ENCODE measurements at places on chromosomes 11 and 22. TPM values are rescaled to one million over a fixed set of nuclear protein-coding genes. Genes with fewer than 3 reads are reported as not detected.
A peak's percentile ranks its signal among the peaks of the same experiment; 100 is the strongest.

Gene FAM180B
- total RNA-seq: not detected

Gene DERL3
- 5.8 TPM for total RNA-seq

Gene PRSS23
- 4.0 TPM for total RNA-seq

Gene PKP3
- total RNA-seq: not detected

Gene SCARF2
- 0.31 TPM for total RNA-seq

Gene HEPACAM
- not detected for total RNA-seq

Gene TPBGL
- not detected for total RNA-seq

Gene CSNK2A3
- total RNA-seq: 2.6 TPM

Gene CRELD2
- 49.4 TPM for total RNA-seq

Gene LDLRAD3
- 0.09 TPM for total RNA-seq

Gene MORC2
- 29.9 TPM for total RNA-seq

Gene DNAJB7
- not detected for total RNA-seq

Gene FAM111B
- total RNA-seq: 46.5 TPM

- H3K4me1 ChIP-seq: peaks cover 33% of the 10 kb centered on the region
- no peaks in the 10 kb centered on the region for H3K27me3 ChIP-seq
- DNase-seq: no peak
Measured at GRCh38 chr11:128419012-128419767, 168.2 kb downstream of the ETS1 start.

- DNase-seq: no peak
- H3K36me3 ChIP-seq: no peaks in the 10 kb centered on the region
- H3K4me1 ChIP-seq: no peaks in the 10 kb centered on the region
- H3K27me3 ChIP-seq: no peaks in the 10 kb centered on the region
- no peak overlapping the region for H3K27ac ChIP-seq
Measured at GRCh38 chr11:8289492-8289918, 25.8 kb upstream of the LMO1 start.

DNA sequence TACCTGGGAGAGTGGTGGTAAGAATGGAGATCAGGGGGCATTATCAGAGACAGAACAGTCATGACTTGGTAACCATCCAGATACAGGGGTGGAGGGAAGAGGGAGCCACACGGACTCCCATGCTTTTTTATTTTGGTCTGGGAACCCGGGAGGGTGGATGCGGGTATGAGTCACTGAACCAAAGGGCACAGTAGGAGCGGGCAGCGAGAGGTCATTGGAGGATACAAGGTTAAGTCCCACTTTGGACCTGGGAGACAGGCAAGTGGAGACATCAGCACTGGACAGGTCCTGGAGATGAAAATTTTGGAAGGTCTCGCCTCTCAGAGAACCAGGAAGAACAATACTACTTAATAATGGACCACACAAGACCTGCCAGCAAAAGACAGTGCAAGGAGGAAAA is 6.7 kb downstream of the HDHD5 start:
- peaks cover 4% of the 10 kb centered on the region for H3K36me3 ChIP-seq
- no peaks in the 10 kb centered on the region for H3K27me3 ChIP-seq
- H3K4me3 ChIP-seq: no peak overlapping the region
- peaks cover 14% of the 10 kb centered on the region for H3K4me1 ChIP-seq

DNA sequence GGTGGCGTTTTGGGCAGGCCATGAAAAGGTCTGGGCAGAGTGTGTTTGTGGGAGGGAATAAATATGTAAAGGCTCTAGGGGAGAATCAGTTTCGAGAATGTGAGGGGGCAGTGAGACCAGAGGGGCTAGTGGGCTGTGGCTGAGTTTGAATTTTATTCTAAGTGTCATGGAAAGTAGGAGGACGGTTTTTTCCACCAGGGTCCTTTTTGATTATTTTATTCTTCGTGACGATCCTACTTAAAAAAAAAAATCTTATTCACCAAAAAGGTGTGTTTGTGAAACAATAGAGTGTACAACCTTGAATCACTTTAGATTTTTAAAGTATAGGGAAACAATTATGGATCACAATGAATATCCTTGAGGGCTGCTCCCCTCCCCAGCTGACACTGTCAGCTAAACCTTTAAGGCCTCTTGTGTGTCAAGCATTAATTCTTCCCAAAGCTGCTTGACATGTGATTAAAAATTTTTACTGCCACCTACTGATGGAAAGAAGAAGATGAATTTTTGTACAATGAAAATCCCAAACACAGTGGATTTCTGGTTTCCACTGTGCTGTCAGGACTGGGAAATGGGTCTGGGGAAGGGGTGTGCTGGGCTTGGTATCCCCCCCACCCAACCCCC is 107.5 kb upstream of the OR4B1 start:
- no peak overlapping the region for H3K27ac ChIP-seq
- H3K36me3 ChIP-seq: no peaks in the 10 kb centered on the region
- peak overlapping the region; percentile 46 for H3K4me3 ChIP-seq
- DNase-seq: no peak
- H3K27me3 ChIP-seq: no peaks in the 10 kb centered on the region

GRCh38 chr11:72292106-72292785 is 48.3 kb upstream of the PHOX2A start:
- H3K27ac ChIP-seq: no peak overlapping the region
- H3K4me3 ChIP-seq: no peak overlapping the region
- no peaks in the 10 kb centered on the region for H3K27me3 ChIP-seq
- DNase-seq: no peak
- H3K36me3 ChIP-seq: no peaks in the 10 kb centered on the region

GRCh38 chr22:44193535-44193891 is 12.8 kb downstream of the PARVG start:
- no peaks in the 10 kb centered on the region for H3K27me3 ChIP-seq
- H3K4me3 ChIP-seq: peak overlapping the region; percentile 24
- no peak for DNase-seq
- H3K27ac ChIP-seq: no peak overlapping the region
- peaks cover 8% of the 10 kb centered on the region for H3K36me3 ChIP-seq

GRCh38 chr22:44445731-44446130 is 52.3 kb downstream of the RTL6 start:
- H3K36me3 ChIP-seq: no peaks in the 10 kb centered on the region
- no peak overlapping the region for H3K4me3 ChIP-seq
- no peak overlapping the region for H3K27ac ChIP-seq
- no peaks in the 10 kb centered on the region for H3K27me3 ChIP-seq
- DNase-seq: no peak
- H3K4me1 ChIP-seq: no peaks in the 10 kb centered on the region

DNA sequence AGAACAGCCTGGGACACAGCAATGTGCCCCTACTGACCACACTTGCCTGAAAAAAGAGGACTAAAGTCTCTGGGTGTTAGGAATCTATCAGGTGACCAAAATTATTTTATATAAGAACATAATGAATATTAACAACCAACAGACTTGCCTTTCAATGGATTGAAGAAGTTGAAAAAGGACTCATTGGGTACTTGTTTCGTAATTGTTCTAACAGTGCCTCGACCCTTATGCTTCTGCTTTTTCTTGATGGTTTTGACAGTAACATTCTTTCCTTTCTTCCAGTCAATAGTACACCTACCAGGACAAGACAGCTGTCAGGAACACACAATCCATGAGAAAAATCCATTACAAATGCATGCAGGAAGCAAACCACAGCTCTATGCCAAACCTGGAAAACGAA is 29.0 kb upstream of the PHLDA2 start:
- H3K4me3 ChIP-seq: no peak overlapping the region
- no peak overlapping the region for H3K27ac ChIP-seq
- no peaks in the 10 kb centered on the region for H3K4me1 ChIP-seq
- no peaks in the 10 kb centered on the region for H3K27me3 ChIP-seq
- no peak for DNase-seq
- H3K36me3 ChIP-seq: peaks cover 77% of the 10 kb centered on the region

GRCh38 chr22:45481661-45482060 is 21.0 kb upstream of the FBLN1 start:
- no peak overlapping the region for H3K4me3 ChIP-seq
- no peaks in the 10 kb centered on the region for H3K27me3 ChIP-seq
- no peak overlapping the region for H3K27ac ChIP-seq
- no peaks in the 10 kb centered on the region for H3K36me3 ChIP-seq

GRCh38 chr11:27694992-27695391 is 5.3 kb downstream of the BDNF start:
- no peak overlapping the region for H3K27ac ChIP-seq
- peaks cover 6% of the 10 kb centered on the region for H3K27me3 ChIP-seq
- peaks cover 12% of the 10 kb centered on the region for H3K4me1 ChIP-seq
- H3K4me3 ChIP-seq: no peak overlapping the region
- H3K36me3 ChIP-seq: no peaks in the 10 kb centered on the region

GRCh38 chr22:19772673-19773469 is 12.3 kb downstream of the TBX1 start:
- peaks cover 21% of the 10 kb centered on the region for H3K27me3 ChIP-seq
- H3K4me1 ChIP-seq: peaks cover 13% of the 10 kb centered on the region
- no peaks in the 10 kb centered on the region for H3K36me3 ChIP-seq
- H3K4me3 ChIP-seq: no peak overlapping the region
- H3K27ac ChIP-seq: peak overlapping the region; percentile 62

DNA sequence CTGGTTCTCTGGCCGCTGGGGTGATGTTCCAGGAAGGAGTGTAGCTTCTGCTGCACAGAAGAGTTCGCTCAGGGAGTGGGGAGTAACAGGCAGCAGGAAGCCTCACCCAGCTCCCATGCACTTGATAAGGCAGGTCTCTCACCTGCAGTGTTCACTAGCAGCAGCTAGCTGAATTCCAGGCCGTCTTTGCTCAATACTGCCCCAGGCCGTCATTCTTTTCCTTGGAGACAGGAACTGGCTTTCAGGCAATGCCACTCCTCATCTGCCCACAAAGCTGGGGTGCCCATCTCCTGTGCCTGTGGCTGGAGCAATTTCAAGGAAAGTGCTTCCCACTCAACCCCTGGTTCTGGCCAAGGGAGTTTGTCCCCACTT is 66.1 kb downstream of the ARHGAP42 start:
- H3K27me3 ChIP-seq: no peaks in the 10 kb centered on the region
- H3K27ac ChIP-seq: no peak overlapping the region
- H3K36me3 ChIP-seq: no peaks in the 10 kb centered on the region

- H3K36me3 ChIP-seq: no peaks in the 10 kb centered on the region
- H3K27me3 ChIP-seq: no peaks in the 10 kb centered on the region
- no peaks in the 10 kb centered on the region for H3K4me1 ChIP-seq
- no peak for DNase-seq
Measured at GRCh38 chr11:134807997-134808396, 396.0 kb upstream of the B3GAT1 start.

DNA sequence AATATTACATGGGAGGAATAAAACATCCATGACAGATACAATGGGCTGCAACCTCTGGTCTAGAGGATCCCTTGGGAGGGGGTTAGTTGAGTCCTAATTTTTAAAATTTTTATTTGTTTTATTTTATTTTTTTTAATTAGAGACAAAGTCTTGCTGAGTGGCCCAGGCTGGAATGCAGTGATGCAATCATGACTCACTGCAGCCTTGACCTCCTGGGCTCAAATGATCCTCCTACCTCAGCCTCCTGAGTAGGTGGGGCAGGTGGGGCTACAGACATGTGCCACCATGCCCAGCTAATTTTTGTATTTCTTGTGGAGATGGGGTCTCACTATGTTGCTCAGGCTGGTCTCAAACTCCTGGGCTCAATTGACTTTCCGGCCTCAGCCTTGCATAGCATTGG is 43.1 kb downstream of the FDX1 start:
- no peaks in the 10 kb centered on the region for H3K4me1 ChIP-seq
- no peaks in the 10 kb centered on the region for H3K27me3 ChIP-seq
- no peaks in the 10 kb centered on the region for H3K36me3 ChIP-seq
- H3K27ac ChIP-seq: no peak overlapping the region
- no peak for DNase-seq

DNA sequence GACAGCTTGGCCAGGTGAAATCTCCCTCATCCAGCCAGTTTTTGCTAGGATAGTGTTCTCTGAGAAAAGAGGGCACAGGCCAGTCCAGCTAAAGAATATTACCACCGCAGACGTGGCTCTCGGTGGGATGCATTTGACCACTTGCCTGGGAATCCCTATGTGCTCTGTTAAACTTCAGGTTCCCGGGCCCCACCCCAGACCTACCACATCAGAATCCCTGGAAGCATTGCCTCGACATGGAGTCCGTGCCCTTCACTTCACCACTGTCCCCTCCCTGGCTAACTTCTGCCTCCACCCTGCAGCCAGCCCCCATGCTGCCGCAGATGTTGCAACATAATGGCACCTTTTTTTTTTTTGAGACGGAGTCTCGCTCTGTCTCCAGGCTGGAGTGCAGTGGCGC is 56.9 kb upstream of the EMID1 start:
- H3K36me3 ChIP-seq: no peaks in the 10 kb centered on the region
- H3K27me3 ChIP-seq: no peaks in the 10 kb centered on the region
- H3K4me3 ChIP-seq: no peak overlapping the region
- no peak for DNase-seq

DNA sequence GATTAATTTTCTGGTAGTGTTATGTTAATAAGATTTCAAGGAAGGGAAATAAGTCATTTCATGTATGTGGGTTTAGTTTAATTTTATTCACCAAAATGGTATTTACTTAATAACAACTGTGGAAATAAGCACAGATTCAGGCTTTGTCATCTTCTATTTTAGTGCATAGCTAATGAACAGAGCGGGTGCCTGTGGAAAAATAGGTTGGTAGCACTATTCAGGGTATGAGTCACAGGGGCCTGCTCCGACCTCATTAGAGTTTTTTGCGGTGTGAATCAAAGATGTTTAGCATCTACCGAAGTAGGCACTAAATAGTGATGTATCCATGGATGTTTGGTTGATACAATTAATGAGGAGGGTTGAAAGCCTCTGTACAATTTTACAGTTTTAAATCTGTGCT is 78.2 kb downstream of the FAT3 start:
- H3K27me3 ChIP-seq: no peaks in the 10 kb centered on the region
- no peak for DNase-seq
- H3K4me3 ChIP-seq: no peak overlapping the region
- H3K4me1 ChIP-seq: no peaks in the 10 kb centered on the region
- no peak overlapping the region for H3K27ac ChIP-seq
- H3K36me3 ChIP-seq: no peaks in the 10 kb centered on the region

- no peaks in the 10 kb centered on the region for H3K27me3 ChIP-seq
- no peak overlapping the region for H3K4me3 ChIP-seq
- no peaks in the 10 kb centered on the region for H3K36me3 ChIP-seq
- DNase-seq: no peak
Measured at GRCh38 chr11:4863876-4864275, 14.9 kb upstream of the OR51S1 start.

DNA sequence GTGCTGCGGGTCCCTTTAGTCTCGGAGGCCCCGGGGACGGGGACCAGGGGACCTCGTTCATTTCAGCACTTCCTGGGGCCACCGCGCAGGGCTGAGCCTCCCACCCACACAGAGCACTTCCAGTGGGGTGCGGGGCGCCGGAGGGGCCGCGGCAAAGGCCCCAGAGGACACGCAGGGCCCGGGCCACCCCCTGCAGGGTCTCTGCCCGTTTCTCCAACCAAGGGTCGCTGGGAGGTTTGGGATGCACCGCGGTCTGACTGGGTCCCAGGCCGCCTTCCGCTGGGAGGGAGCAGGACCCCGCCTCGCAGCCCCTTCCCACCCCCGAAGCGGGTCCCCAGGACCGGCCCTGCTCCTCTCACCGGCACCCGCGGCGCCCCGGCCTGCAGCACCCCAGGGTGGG is 37.5 kb downstream of the TOLLIP start:
- H3K27me3 ChIP-seq: no peaks in the 10 kb centered on the region
- no peak overlapping the region for H3K27ac ChIP-seq
- H3K36me3 ChIP-seq: no peaks in the 10 kb centered on the region

Data from CD8-positive, alpha-beta memory T cell (primary cell).